ENCODE measurements at places on chromosomes 11 and 22.

- DNase-seq = no peak
Measured at GRCh38 chr11:41286751-41287150, 172.7 kb downstream of the LRRC4C start.

- peak; percentile 39 for DNase-seq
Measured at GRCh38 chr22:41966607-41967240, 2.5 kb upstream of the SEPTIN3 start.

DNA sequence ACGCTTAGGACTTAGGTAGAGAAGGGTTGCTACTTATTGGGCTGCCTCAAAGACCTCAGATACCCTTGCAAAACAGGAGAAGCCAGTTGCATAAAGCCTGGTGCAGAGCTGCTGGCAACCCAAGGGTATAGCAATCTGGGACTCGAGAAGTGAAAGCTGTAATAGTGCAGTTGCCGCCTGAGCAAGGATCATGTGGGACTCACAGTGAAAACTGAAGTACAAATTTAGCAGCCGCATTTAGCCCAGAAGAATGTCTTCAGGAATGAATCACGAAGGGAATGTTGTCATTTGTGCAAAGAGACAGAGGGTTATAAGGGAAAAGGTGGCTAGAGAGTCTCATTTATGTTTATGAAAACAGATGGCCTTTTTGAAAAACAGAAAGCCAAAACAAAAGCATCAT, 267.2 kb downstream of the TENM4 start:
- DNase-seq = no peak

DNA sequence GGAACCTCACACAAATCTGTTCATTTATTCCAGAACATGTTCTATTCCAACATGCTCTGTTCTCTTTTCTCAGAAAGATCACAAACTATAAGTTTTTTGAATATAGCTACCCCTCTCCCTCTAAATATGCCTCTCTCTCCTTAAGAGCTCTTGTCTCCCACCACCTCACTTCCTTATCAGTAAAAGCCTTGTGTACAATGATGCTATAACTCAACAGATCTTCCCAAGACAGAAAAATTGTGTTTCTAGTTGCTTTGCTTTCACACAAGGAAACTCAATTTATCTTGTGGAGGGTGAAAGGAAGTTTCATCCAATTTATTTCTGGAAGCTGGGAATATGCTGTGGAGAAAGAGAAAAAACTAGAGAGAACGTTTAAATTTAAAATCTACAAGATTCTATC, 64.4 kb downstream of the FAM76B start:
- no peak for DNase-seq

All from NCI-H446 treated with DMSO at 0.1 percent for 48 hours (cell line).